ENCODE measurements at places on chromosomes 16 and 17.

DNA sequence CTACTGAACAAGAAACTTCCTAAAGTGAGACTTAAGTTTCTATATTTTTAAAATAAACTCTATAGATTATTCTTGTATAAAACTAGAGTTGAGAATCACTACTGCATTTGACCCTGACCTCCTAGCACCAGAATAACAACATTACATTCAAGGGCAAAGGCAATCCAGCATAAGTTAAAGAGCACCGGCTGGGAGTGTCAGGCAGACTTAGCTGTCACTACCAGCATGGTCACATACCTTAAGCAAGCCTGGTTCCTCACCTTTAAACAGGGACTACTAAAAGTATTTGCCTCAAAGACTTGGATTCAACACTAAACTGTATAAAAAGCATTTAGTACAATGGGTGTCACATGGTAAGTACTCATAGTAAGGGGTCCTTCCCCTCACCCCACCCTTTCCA, 90.4 kb downstream of the SSH2 start:
- no peak for DNase-seq

GRCh38 chr17:45357364-45357997, 40.7 kb upstream of the MAP3K14 start:
- DNase-seq = no peak

GRCh38 chr16:71441348-71442050, 355 bp downstream of the TLE7 start:
- no peak for DNase-seq

DNA sequence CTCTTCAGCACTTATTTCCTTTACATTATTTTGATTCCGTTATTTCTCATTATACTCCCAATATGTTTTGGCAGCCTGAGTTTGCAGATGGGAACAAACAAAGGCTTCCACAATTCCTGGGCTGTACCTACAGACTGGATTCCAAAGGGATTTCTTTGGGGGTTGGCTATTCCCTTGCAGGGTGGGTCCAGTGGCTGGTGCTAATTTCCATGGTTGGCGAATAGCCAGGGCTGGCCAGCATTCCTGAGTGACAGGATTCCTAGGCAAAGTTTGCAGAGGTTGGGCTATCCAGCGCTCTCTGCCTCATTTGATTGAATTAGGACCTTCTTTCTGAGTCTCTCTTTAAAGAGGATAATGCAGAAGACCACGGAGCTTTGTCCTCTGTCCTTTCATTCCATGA, 207.4 kb downstream of the MAF start:
- no peak for DNase-seq

- DNase-seq = no peak
Observed at GRCh38 chr16:53958341-53958880, 254.5 kb downstream of the FTO start.

DNA sequence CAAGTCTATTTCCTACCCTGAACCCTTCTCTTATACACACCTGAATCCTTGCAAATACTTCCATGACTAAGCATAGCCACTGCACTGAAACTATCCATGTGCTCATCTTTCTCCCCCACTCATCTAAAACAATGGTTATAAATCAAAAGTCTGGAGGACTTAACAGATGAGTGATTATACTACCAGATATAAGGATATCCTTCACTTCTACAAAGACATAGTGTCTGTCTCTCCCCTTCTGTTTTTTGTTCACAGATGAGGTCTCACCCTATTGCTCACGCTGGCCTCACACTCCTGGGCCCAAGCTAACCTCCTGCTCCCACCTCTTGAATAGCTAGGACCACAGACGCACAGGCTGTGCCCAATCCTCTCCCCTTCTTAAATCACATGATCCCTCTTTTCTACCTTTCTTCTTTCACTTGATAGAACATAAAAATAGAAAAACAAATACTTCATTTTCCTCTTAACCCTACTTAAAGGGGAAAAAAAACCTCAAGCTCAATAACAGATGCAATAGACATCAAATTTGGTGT, 19.2 kb downstream of the CEP112 start:
- DNase-seq = no peak

GRCh38 chr17:2263183-2264066, 40.2 kb downstream of the SMG6 start:
- DNase-seq = no peak

DNA sequence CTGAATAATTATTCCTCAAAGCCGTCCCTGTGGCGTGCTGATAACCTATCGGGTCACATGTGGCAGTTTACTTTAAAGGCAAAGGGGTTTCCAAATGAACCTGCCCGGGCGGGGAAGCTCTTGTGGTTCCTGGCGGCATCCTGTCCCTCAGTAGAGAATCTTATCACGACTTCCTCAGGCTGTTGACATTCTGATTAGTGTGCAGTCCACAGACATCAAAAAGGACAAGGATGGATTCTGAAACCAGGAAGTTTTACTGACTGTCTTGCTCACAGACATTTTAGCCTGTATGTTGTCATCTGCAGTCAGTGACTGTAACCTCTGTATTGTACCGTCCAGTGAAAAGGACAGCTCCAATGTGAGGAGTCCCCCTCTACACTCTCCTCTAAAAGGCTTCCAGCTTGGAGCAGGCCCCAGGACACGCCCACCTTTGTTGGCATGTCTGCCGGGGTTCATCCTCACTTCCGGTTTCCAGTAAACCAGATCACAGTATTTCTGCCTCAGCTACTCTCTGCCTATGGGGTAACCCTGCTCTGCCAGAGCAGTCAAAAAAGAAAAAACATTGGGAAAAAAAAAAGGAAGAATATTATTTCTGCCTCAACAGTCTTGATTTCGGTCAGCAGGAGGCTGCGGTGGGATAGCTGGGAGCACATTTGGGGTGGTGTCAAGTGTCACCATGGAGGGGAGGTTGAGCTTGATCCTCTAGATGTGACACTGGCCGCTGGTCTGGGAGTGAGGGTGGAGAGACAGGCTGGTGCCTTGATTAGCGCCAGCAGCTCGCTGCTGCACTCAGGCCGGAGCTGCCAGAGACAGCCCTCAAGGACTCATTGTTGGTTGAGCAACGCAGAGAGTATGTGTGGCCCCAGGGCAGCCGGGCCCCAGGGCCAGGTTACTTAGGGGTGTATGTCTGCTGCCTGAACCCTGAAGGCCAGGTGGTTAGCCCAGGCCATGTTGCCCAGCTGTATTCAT, 89.0 kb upstream of the DNAH17 start:
- DNase-seq = no peak

GRCh38 chr17:48868916-48869500, 23.6 kb upstream of the ATP5MC1 start:
- no peak for DNase-seq

GRCh38 chr16:68387301-68387700, 61.0 kb downstream of the SMPD3 start:
- DNase-seq = no peak

GRCh38 chr16:11136600-11136999, 119.4 kb downstream of the SOCS1 start:
- no peak for DNase-seq

GRCh38 chr16:86252596-86252995, 257.7 kb upstream of the FOXF1 start:
- no peak for DNase-seq

- DNase-seq = no peak
Observed at GRCh38 chr17:81713004-81713555, 996 bp downstream of the SLC25A10 start.

GRCh38 chr16:54361246-54361645, 74.7 kb upstream of the IRX3 start:
- DNase-seq = no peak

DNA sequence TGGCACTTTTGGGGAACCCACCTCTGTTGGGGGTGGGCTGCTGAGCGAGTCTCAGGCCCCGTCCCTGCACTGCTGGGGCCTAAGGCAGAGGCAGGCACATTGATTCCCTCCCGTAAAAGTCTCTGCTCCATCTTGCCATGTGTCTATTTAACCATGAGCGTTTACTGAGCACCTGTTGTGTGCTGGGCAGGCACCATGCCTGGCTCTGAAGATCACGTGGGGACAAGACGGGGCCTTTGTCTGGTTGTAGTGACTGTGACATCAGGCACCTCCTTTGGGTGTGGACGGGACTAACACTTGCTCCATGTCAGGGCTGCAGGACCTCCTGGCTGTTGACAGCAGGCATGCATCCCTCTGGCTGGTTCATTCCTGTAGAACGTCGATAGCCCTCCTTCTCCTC, 204.7 kb upstream of the CIBAR2 start:
- DNase-seq = no peak

- DNase-seq = peak; percentile 83
Observed at GRCh38 chr17:6640536-6641246, at the start of the genes KIAA0753 and TXNDC17. TSS of gene KIAA0753 (minus strand) at chr17:6640711. CDS start at chr17:6635103, 5,608 bp downstream. TSS of gene TXNDC17 (plus strand) at chr17:6641060. CDS start at chr17:6641083, 23 bp downstream.

- DNase-seq = no peak
Observed at GRCh38 chr16:20638711-20639335, 58.7 kb downstream of the ACSM1 start.

GRCh38 chr16:89748921-89749320, 27.6 kb downstream of the ZNF276 start:
- no peak for DNase-seq

- DNase-seq = no peak
Observed at GRCh38 chr17:38958756-38959155, 8.4 kb downstream of the FBXO47 start.

- DNase-seq = no peak
Observed at GRCh38 chr16:31409433-31409832, 16.3 kb downstream of the ITGAD start.

DNA sequence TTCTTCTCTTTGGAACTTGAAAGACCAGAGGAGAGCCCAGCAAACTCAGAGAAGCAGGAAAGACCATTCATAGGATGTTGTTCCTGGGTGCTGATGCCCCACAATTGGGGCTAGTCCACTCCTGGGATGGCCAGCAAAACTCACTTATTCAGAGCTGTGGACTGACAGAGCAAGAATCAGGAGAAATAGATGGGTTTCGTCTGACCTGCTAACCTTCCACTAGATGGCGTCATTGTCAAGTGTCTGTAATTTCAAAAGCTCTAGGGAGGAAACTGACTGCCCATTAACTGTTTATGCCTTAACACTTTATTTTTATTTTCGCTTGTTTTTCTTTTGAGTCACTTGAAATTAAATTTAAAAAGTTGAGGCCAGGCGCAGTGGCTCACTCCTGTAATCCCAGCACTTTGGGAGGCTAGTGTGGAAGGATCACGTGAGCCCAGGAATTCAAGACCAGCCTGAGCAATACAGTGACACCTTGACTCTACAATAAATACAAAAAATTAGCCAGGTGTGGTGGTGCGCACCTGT, 28.7 kb upstream of the MILR1 start:
- no peak for DNase-seq

DNA sequence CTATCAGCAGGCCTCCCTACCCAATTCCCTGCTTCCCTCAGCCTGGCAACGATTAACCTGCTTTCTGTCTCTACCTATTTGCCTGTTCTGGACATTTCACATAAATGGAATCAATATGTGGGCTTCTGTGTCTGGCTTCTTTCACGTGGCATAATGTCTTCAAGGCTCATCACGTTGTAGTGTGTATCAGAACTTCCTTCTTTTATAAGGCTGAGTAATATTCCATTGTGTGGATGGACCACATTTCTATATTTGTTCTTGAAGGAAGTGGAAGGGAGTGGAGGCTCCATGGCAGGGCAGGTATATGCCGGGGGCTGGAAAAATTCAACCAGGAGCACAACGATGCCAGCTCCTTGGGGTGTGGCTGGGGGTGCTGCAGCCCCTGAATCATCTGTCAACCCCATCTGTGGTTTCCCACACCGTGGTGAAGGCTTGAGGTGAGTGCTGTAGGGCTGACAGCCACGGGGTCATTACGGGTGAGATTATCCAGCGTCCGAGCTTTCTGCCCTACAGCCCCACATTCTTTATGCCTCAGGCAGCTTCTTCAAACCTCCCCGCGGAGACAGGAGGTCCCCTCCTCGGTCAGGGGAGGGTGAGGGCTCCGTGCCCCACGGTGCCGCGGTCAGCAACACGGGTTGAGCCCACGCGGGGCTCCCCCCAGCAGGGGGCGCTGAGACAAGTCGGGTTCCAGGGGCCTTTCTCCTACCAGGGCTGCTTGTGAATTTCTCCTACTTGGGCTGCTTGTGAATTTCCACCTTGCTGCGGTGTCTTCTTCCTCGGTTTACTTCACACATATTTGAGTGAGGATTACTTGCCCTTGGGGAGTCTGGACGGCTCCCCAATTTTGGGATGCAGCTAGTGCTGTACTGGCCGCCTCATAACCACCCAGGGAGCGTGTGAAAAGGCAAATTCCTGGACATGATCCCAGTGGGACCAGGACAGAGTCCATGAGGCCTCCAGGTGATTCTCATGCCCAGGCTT, 18.3 kb upstream of the WFIKKN2 start:
- peak; percentile 21 for DNase-seq

DNA sequence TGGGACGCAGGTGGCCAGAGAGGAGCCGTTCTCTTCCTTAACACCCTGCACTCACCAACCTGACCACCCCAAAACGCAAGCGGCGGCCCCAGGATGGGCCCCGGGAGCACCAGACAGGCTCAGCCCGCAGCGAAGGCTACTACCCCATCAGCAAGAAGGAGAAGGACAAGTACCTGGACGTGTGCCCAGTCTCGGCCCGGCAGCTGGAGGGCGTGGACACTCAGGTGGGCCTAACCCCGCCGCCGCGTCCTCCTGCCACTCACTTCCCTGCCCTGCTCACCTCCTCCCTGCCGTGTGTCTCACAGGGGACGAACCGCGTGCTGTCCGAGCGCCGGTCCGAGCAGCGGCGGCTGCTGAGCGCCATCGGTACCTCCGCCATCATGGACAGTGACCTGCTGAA, 4.6 kb upstream of the HSD3B7 start:
- DNase-seq = no peak

DNA sequence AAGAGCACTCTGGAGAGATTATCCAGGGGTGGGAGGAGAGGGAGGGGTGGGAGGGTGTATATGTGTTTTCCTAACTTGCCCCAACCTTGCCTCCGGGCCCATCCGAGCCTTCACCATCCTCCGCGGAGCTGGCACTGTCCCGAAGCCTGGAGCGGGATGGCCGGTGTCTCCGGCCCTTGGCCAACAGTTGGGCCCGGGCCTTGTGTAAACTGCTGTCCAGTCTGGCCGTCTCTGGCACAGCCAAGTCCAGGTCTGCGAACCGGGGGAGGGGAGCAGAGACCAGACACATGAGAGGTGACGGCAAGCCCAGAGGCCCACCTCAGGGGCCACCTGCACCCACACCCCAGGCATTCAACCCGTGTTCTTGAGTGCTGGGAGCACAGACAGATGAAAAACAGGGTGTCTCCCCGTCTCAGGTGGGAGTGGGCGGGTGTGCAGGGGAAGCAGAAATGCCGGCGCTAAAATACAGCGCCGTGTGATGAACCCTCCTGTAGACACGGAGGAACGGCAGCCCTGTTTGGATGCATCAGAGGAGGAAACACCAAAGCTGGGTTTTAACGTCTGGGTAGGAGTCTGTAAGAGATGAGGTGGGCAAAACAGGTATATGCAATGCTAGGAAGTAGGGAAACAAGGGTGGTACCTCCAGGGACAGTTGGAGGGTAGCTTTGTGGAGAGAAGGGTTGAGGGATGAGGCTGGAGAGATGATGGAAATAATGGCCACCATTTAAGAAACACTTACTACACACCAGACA, 11.7 kb downstream of the SAMD14 start:
- DNase-seq = no peak

- DNase-seq = no peak
Observed at GRCh38 chr17:76447931-76448652, 4.9 kb downstream of the UBE2O start.

All from stimulated activated CD8-positive, alpha-beta memory T cell treated with anti-CD3 and anti-CD28 coated beads, Interleukin-7, amount 100 ng/mL, for 1 hour (primary cell).